Left ventricle myocardium superior (tissue), 1 donor: ENCODE measurements at places on chromosomes 5 and 9. TPM values are rescaled to one million over a fixed set of nuclear protein-coding genes. Genes with fewer than 3 reads are reported as not detected.

DNA sequence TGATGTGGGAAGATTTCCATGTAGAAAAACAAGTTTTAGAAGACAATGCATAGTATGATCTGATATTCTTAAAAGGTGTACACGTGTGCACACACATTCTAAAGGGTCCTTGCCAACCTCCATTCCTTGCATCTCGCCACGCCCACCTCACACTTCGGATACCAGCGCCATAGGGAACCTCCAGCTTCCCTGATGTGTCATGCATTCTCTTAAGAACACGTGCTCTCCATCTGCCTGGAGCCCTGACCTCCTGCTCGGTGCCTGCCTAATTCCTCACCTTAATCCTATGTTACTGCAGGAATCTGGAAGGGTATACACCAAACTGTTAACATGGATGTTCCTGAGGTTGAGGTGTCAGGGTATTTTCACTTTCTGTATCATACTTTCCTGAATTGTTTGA is 63.1 kb downstream of the PTCD2 start:
- no peak for DNase-seq

- DNase-seq: peak; percentile 53
These were observed 83.5 kb upstream of the RUSC2 start for GRCh38 chr9:35406183-35406959.

DNA sequence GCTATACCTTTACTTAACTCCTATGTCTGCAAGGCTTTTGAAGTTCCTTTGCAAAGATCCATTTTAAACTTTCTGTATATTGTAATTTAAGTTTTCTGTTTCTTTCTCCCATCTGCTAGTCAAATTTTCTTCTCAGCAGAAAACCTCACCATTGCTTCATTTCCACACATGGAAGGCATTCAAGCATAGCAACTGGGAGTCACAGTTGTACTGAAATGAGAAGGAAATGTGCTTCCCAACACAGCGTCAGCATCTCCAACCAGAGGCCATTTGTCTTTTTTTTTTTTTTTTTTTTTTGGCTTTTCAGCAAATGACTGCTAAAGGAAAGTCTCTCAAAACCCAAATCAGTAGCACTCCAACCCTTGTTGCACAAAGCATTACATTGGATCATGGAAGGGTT is 92.5 kb downstream of the RAB3C start:
- DNase-seq: no peak

GRCh38 chr9:19619221-19619620 is 169.6 kb downstream of the SLC24A2 start:
- no peak for DNase-seq

DNA sequence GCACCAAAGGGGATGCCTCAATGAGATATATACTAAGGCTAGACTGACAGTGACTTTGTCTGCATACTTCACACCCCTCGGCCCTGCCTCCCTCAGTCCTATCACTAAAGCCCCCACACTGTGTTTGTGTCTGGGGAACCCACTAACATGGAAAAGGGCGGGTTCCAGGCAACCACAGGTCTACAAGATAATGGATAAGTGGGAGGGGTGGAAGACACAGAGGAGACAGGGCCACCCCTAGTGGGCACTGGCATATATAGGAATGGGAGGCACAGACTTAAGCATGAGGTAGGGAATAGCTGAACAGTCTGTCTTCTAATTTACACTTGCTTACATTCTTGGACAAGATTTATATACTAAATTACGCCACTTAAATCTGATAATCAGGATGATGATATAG is 74.0 kb downstream of the SLIT3 start:
- no peak for DNase-seq

GRCh38 chr5:175718401-175719108 is 60.7 kb downstream of the HRH2 start:
- peak; percentile 84 for DNase-seq

DNA sequence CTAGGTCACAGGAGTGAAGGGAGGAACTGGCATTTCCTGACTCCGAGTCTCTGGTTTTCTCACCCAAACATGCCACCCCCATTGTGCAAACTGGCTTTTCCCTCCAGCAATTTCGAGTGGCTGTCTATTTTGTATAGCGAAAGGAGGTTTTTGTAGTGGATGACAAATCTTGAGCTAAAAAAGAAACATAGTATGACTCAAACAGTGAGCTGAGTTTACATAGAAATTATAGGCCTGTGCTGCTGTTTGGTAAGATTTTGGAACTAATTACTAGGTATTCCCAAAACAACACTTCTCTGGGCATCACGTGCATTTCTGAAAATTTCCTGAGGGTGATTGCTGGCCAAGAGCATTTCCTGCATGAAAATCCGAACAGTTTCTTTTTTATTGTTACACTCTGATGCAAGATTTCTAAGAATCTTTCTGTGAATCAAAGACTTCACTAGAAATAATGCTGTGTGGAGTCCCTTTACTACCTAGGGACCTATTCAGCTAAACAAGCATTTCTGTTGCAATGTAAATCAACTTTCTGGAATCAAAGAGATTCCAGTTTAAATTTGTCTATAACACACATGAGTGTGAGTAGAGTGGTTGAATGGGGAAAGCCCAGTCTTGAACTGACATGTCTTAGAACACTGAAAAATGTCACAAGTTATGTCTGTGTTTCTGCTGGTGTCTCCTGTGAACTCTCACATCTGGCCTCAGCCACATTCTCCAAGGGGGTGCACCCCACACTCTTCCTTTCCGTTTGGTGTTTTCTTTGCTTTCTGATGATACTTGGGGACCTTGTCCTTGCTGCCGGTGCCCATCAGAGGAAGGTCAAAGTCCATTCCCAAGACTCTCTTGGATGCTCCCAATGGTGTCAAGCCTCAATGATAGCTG is 33.3 kb upstream of the DAPK1 start:
- no peak for DNase-seq

DNA sequence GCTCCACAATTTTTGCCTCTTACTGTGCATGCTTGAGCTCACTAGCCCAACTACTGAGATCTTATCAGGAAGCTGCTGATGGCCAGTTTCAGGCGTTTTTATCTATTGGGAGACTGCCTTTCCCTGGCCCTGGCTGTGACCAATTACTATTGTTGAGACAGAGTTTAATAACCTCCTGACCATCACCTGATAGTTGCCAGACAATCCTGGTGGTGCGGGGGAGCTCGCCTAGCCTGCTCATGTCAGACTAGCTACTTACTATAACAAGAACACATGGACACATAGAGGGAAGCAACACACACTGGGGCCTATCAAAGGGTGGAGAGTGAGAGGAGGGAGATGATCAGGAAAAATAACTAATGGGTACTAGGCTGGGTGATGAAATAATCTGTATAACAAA is 13.0 kb upstream of the OXCT1 start:
- DNase-seq: no peak

GRCh38 chr9:73869264-73869663 is 627.9 kb upstream of the RORB start:
- no peak for DNase-seq

Gene SLC6A19
- not detected for total RNA-seq
